ENCODE measurements at places on chromosomes 7 and 10. TPM values are rescaled to one million over a fixed set of nuclear protein-coding genes. Genes with fewer than 3 reads are reported as not detected.

NACAD gene
- 7.1 TPM for total RNA-seq

CALML3 gene
- not detected for total RNA-seq

DNA sequence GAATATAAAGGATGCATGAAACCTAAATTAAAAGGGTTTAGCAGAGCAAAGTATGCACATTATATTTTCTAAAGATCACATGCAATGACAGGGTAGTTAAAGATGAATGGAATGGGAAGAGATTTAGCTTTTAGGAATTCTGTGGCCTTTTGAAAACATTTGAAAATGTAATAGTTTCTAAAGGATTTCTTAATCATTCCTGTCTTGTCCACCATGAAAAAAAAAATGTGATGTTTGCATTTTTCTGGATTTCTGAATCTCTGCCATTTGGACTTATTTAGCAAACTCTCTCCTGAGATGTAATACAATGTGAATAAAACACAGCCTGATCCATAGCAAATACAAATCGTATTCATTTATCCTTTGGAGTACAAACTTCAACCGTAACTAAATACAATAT lies 126.6 kb upstream of the RAB11FIP2 start:
- DNase-seq = no peak

DNA sequence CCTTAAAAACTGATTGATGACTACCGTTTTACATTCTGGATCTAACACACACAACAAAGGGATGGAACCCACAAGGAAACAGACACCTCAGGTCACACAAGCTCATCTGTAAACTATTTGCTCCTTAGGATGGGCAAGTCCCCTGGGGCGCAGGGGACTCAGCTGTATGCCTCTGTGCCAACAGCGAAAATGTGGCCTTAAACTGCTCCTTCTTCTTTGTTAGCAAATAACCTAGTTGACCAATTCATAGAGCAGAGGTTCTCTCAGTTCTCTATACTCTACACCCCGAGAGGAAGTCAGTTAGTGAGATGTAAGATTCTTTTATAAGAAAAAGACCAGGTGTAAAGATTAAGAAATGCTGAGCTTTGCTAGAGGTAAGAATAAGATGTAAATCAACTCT lies 181.9 kb upstream of the PRSS58 start:
- DNase-seq = no peak

GRCh38 chr7:151426441-151426903 lies 13.5 kb downstream of the CRYGN start:
- DNase-seq = peak; percentile 92
